Caki2 (cell line): ENCODE measurements at places on chromosomes 4 and X. TPM values are rescaled to one million over a fixed set of nuclear protein-coding genes. Genes with fewer than 3 reads are reported as not detected.

DNA sequence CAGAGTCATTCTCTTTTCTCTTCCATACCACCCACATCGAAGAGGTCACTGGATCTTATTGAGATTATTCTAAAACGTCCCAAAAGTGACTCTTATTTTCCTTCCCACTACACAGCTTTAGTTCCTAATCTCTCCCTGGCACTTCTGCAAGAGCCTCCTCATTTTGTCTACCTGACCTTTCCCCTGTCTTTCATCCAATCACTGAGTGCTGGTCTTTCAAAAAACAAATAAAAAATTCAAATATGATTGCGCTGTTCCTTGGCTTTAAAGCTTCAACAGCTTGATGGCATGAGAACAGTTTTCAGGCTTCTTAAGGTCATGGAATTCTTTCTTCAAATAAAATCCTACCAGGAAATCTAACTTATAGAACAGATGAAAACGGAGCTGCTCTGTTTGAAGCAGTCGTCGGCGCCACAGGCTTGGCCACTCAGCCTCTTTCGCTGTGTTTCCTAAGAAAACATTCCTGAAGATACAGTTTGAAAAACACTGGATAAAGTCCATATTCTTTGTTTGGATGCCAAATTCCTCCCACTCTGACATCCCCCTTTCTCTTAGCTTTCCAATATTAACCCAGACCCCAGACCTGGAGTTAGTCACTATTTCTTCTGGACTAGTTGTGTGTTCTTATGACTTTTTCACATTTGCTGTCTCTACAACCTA lies 12.5 kb downstream of the SYTL5 start:
- no peak for DNase-seq

DNA sequence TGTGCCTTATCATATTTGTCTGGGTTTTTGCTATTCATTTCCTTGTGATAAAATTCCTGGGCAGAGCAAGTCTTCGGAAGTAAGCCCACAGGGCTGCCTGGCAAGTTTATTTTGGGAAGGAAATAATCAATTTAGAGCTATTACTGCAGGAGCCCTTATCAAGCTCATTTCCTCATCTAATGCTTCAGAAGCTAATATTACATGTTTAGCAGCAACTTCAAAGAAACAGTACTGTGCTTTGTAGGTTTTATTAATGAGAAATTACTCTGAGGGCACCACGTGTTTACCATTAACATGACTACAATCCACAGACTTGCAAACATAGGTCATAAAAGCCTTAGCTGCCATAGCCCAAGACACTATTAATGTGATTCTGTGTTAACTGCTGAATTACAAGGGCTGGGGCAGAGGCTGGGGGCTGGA lies 540.0 kb downstream of the SPRY1 start:
- DNase-seq: no peak

GRCh38 chr4:25069014-25069413 lies 38.3 kb upstream of the LGI2 start:
- DNase-seq: no peak

- DNase-seq: peak; percentile 96
These were observed 3.1 kb upstream of the OCIAD2 start for GRCh38 chr4:48909697-48910096.

Gene BTK
- 0.07 TPM in 1 of 2 replicates, not detected in the other for total RNA-seq

GRCh38 chr4:81684352-81684751 lies 212.6 kb upstream of the RASGEF1B start:
- no peak for DNase-seq

Gene GLUD2
- 1.8 and 2.2 TPM in 2 replicates for total RNA-seq
